Amygdala (tissue), 56 donors: ENCODE measurements at places on chromosomes 3 and 15.

- peak; percentile 44 for DNase-seq
Observed at GRCh38 chr3:129650256-129650872, 43.9 kb upstream of the PLXND1 start.

DNA sequence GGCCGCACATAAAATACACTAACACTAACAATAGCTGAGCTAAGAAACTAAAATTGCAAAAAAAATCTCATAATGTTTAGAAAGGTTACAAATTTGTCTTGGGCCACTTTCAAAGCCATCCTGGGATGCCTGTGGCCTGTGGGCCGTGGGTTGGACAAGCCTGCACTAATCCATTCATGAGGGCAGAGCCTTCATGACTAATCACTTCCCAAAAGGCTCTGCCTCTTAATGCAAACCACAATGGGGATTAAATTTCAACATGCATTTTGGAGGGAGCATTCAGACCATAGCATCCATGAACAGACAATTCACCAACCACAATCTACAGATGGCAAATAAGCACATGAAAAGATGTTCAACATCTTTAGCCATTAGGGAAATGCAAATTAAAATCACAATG, 128.2 kb downstream of the SUCLG2 start:
- DNase-seq, result no peak

GRCh38 chr3:102174312-102174712, 260.5 kb upstream of the ZPLD1 start:
- DNase-seq, result no peak

DNA sequence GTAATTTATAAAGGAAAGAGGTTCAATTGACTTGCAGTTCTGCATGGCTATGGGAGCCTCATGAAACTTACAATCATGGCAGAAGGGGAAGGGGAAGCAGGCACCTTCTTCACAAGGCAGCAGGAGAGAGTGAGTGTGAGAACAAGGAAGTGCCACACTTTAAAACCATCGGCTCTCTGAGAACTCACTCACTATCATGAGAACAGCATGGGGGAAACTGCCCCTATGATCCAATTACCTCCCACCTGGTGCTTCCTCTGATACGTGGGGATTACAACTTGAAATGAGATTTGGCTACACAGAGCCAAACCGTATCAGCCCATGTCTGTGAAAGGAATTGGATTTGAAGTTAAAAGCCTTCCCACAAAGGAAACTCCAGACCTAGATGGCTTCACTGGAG, 39.1 kb downstream of the TKT start:
- no peak for DNase-seq

GRCh38 chr3:119826711-119827608, 45.1 kb downstream of the NR1I2 start:
- DNase-seq, result no peak

- DNase-seq, result no peak
Observed at GRCh38 chr3:19093084-19093483, 55.2 kb upstream of the KCNH8 start.

DNA sequence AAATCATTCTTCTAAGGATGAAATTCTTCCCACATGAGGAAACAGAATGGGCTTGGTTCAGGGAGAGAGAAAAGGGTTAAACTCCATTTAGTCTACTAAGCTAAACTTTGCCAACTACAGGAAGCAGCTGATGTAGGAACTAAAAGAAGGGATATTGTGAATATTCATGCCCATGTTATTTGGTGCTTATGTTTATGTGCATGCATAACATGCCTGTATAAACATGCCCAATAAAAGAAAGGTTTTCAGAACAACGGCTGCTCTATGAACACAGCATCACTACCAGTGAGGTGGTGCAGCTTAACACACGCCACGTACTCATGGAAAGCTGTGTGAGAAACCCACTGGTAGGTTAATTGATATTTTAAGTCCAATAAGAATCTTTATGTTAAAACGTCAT, 59.4 kb upstream of the VGLL4 start:
- no peak for DNase-seq

DNA sequence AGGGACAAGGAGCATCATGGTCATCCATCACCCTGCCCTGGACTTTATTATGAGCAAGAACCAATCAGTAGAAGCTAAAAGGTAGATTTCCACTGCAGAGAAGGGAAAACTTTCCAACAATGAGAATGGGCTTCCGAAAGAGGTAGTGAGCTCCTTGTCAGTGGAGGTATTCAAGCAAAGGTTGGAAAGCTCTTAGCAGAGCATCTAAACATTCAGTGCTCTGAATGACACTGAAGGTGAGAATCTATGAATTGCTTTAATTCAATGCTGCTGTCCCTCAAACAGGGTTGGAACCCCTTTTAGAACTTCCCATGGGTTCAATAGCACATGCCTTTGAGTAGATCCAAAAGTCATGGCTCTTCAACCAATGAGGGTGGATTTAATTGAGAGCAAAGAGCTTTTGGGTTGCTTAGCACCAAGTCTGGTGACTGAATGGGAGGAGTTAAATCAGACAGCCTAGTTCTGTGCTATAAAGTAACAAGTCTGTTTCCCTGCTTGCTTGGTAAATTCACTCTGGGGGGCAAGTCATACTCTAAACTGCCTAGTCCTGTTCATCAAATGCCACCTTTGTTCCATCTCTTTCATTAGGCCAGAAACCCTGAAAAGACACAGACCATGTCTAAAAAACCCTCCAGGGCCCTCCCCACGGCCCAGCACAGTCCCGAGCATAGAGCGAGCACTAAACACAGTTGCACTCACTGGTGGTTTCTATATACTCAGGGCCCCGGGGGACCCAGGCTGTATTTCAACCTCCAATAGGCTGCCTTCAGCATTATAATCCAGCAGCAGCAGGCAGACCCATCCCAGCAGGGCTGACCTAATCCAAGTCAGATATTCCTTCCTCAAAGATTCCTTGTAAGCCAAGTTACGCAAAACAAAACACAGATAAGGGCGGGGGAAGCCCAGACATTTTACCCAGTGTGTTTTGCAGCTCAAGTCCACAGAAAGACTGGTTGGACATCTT, 161.2 kb downstream of the MEGF11 start:
- no peak for DNase-seq

DNA sequence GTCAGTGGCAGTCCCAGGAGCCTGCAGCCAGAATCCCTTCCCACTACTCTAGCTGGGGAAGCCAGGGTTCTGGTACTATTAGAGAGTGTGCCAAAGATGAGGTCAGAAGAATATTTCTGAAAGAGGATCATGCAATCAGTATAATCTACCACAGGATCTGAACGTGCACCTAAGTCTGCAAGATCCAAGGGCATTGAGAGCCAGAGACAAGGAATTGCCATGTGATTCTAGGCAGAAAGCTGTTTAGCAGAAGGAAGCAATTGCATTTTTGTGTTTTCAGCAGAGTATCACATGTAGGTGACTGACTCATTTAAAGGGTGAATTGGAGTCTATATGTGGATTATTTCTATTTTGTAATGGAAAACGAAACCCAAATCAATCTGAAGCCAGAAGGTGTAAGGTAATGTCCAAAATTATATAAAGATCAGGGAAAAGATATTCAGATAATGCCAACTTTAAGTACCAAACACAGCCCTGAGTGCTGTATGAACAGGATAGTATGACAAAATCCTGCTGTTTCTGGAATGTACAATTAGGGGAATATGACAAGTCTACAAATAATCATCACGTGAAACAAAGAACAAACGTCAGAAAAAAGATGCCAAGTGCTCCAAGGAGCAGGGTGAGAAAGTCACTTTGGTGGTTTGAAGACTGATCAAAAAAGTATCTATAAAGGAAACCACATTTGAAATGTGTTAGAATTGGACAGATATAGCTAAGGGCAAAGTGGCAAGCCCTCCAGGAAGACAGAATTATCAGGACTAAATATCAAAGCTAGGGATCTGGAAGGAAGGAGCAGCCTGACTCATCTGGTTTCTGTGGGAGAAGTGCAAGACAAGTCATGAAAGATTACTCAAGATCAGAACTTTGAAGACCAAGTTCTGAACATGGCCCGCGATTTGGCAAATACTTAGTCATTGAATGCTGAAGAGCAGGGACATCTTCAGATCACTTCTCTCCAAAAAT, 1036.6 kb downstream of the NTRK3 start:
- no peak for DNase-seq

DNA sequence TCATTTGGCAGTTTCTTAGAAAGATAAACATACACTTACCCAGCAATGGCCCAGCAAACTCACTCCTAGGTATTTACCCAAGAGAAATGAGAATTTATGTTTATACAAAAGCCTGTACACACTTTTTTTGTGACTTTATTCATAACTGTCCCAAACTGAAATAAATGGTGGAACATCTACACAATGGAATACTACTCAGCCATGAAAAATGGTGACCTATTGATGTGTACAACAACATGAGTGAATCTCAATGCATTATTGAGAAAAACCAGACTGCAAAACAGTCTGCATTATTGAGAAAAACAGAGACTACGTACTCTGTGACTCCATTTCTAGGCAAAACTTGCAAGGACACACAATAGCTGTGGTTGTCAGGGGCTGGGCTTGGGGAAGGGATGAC, 37.2 kb downstream of the SNRK start:
- DNase-seq, result no peak

DNA sequence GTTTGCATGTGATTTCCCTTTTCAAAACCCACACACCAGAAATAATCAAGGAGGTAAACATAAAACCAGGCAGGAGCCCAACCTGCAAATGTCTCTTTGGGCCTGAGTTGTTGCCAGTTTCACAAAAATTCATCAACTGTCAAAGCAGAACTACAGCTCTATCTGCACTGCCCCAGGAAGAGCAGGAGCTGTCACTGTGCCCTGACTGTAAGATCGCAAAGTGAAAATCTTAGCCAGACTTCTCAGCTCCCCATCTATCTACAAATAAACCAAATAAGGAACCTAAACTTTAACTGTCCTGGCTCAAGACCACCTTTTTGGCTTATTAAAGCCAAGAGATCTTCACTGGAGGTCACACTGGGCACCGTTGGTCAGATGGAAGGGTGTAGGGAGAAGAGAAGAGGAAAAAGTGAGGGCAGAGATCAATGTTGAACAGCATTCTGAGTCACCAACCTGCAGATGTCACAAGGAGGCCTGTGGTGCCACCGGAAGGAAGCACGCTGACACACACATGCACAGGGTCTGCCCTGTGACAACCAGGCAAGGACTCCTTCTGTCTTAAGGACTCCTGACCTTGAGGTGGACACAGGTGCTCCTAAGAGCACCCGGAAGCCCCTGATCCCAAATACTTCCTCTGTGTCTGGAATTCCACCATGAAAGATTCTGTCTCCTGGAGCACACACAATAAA, 58.7 kb downstream of the RPN1 start:
- DNase-seq, result no peak

DNA sequence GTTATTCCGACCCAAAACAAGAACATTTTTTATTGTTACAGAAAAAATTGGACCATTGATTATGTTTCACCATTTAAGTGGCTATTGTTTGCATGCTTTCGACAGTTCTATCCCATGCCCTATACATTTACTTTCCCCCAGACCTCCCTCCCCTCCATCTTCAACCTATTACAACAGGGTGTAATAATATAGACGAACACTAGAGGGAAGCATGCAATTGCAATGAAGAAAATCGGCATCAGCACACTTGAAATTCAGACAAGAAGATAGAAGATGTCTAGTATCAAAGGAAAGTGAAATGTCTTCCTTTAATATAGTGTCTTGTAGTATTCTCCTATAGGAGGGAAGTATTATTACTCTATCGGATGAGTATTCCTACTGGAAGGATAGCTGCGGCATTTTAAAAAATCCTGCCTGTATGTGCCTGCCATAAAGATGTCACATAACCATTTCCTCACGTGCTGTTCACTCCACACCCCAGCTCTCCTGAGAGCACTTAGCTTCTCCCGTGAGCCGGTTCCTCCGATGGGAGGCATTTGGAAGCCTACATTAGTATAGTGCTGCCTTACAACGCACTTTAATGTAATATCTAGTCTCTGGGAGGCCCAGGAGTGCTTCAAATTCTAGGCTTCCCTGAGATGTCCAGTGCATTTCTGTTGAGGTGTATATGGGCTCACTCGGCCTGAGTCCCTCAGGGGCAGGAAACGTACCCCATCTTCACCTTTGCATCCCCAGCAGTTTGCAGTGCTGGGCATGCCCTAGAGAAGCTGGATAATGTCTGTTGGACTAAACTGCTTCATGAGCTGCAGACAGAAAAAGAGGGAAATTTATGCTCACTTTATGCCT, 17.8 kb upstream of the ERICH6 start:
- DNase-seq, result no peak

DNA sequence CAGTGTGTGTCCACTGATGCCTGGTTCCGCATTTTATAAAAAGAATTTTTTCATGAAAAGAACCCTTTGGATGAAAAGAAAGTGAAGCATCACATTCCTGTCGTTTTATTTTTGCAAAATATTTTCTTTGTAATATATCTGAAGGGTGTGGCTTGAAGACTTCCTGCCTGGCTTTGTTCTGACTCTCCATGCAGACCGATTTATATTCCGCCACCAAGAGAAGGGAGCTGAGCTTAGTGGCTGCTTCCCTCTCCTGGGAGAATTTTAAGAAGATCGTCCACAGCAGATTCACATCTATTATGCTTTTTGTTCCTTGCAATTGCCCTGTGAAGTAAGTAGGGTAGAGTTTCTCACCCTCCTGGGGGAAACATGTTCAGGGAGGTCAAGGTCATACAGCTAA, 45.2 kb upstream of the UMPS start:
- no peak for DNase-seq

GRCh38 chr15:69323893-69324430, 25.2 kb downstream of the PAQR5 start:
- no peak for DNase-seq

GRCh38 chr15:82040862-82041261, 5.0 kb downstream of the MEX3B start:
- DNase-seq, result no peak

- no peak for DNase-seq
Observed at GRCh38 chr3:35932995-35933394, 293.7 kb downstream of the ARPP21 start.

GRCh38 chr3:115624901-115625300, 1.6 kb downstream of the GAP43 start:
- peak; percentile 31 for DNase-seq

DNA sequence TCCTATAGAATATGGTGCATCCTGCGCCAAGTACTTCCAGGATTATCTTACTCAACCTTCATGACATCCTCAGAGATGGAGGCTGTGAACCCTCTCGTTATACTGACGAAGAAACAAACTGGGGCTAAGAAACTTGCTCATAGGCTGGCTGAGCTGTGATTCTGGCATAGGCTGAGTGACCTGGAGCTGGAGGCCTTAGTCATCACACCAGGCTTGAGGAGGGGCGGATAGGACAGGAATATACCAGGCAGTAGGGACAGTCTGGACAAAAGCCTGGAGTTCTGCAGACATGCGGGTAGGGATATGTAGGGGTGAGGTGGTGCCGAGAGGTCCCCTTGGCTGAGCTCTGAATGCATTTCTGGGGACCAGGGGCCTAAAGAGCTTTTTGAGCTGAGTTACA, 18.1 kb downstream of the HEMK1 start:
- DNase-seq, result no peak

GRCh38 chr3:123379041-123379830, 69.7 kb downstream of the ADCY5 start:
- DNase-seq, result no peak

GRCh38 chr3:197007953-197008352, 21.7 kb downstream of the MELTF start:
- no peak for DNase-seq

GRCh38 chr3:17806201-17806600, 63.8 kb upstream of the TBC1D5 start:
- DNase-seq, result no peak
